ENCODE measurements at places on chromosomes 4 and X.
A peak's percentile ranks its signal among the peaks of the same experiment; 100 is the strongest.

- no peak for DNase-seq
These were observed 499 bp upstream of the NFXL1 start for GRCh38 chr4:47914926-47915237.

GRCh38 chrX:141341341-141341740 lies 99.0 kb upstream of the SPANXC start:
- no peak for DNase-seq

GRCh38 chrX:19615361-19615910 lies 100.1 kb upstream of the MAP3K15 start:
- DNase-seq = no peak

- DNase-seq = no peak
These were observed 360.5 kb upstream of the SLC7A11 start for GRCh38 chr4:138602664-138603063.

DNA sequence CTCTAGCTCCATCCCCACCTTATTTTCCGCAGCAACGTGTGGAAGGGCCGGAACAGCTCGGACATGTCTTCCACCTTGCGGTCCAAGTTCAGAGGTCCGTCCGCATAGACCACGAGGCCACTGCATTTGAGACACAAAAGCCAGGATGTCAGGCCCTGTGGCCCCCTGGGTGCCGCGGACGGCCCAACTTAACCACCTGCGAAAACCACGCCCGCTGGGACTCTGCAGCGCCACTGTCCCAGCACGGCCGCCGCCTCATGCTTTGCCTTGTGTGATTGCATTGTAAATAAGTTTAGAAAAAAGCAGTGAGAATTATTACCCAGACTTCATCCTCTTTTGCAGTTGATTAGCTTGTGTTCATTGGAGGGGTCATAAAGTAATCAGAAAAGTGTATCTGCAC lies 58.2 kb upstream of the MXD4 start:
- DNase-seq = no peak

DNA sequence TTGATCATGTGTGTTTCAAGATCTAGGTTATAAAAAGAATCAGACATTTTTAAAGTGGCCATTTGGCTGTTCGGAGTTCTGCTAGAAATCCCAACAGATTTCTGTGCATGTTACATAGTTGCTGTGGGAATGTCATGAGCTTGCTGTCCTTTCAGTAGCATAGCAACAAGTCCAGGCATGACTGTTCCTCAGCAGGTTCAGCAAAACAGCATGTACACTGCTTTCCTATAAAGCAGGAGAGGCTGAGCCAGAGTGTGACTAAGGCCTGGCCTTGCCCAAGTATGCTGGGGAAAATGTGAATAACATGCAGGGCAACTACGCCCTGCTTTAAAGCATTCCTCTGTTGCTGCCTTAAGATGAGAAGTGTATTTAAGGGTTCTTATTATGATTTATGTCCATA lies 217.1 kb upstream of the SMIM31 start:
- no peak for DNase-seq

GRCh38 chrX:109966246-109966645 lies 36.7 kb upstream of the TMEM164 start:
- DNase-seq = no peak

DNA sequence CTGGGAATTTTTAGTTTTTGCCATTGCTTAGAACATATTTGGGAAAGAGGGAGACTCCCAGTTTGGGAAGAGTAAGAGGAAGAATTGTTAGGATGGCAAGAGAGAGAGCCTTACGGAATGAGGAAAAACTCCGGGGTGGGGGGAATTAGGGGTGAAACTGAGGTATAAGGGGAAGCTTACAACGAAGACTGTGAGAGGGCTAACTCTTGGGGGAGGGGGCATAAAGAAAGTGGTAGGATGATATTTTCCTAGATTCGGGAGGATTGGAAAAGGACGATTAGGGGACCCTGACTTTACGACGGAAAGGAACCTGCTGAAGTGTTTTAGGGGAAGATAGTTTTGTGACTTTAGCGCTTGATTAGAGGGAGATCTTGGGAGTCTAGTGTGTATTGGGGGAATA lies 86.2 kb upstream of the HPRT1 start:
- no peak for DNase-seq

DNA sequence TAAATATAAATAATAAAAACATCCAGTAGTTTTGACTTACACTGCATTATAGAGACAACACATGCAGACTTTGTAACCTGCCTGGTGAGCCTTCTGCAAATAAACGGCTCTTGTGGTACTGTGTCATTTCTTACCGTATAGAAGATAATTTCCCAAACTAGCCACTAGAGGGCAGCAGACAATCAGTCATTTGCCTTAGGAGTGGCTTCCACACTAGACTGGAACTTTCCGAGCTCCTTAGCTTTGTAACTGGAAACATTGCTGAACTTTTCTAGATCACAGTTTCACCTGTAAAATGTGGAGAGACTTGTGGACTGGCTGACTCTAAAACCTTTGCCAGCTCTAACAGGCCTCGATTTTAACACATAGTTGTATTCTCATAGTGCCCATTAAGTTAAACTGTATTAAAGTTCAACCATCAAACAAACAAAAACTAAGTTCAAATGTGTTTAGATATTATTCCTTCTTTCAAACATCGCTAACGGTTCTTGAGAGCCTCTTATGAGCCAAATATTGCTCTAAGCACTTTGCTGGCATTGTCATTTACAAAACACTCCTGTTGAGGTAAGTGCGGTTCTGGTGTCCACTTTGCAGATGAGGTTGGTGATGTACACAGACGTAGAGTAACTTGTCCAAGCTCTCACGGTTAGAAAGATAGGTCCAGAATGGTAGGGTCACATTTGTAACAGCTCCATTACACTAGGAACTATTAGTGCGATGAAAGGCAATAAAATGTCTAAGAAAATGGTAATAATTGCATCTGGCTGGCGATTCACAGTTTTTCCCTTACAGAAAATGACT lies 345.5 kb downstream of the ANK2 start:
- DNase-seq = peak; percentile 51

DNA sequence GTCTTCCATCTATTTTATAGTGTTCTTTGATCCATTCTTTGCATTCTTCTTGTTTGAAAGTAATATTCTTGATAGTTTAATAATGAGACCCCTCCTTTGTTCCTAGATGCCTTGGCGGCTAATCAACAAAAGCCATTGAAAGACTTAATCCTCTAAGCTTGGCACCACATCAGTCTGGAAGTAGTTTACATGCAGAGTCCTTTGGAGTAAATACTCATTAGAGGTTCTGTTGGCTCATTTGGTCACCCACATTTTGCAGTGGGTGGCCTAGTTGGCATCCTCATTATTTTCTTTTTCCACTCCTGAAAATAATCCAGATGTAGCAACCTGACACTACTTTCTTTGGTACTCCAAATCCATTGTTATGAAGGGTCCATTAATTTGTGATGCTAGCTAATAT lies 64.5 kb downstream of the DKK2 start:
- DNase-seq = no peak

- no peak for DNase-seq
These were observed 209.9 kb downstream of the SHROOM3 start for GRCh38 chr4:76644831-76645485.

- DNase-seq = no peak
These were observed 18.3 kb upstream of the STX18 start for GRCh38 chr4:4560136-4560535.

DNA sequence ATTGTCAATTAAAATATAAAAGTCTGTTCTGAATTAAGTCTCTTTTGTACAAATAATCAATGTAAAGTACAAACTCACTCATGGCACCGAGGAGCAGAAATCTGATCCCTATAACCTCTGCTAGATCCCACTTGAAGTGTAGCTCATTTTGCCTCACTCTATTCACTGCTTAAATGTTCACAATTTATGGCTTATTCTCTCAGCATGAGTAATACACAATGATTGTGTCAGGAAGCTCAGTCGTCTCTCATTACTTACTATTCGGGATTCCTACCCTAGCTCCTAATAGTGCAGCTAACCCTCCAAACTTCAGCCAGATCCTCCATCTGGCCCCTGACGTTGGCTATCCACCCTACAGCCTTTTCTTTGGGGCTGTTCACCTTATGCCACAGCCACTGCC lies 4.7 kb upstream of the AMMECR1 start:
- no peak for DNase-seq

DNA sequence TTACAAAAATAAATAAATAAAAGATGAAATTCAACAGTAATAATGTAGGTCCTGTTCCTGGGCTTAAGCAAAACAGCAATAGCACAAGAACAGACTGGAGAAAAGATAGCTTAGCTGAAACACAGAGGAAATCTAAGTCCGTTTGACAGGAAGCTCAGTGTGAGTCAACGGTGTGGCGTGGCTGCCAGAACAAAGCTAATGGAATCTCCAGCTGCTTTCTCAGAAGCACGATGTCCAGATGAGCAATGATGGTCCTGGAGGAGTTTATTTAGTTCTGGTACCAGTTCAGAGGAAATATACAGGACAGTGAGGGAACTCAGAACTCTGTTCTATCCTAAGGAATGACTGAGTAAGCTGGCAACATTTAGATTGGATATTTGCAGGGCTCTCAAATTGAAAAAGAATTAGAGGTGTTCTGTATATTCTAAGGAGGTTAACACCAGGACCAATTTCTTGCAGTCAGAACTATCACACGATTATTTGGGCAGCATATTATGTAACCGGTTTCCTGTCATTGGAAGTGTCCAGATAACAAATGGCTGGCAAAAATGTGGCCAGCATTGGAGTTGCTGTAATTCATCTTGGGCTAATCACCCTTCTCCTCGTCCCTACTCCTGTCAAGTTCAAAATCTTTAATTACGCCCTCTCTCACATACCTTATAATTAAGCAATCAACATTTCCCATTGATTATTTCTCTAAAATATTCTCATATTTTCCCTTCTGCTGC lies 12.7 kb downstream of the GAB3 start:
- DNase-seq = no peak

- no peak for DNase-seq
These were observed 14.4 kb downstream of the HADH start for GRCh38 chr4:108003982-108004515.

DNA sequence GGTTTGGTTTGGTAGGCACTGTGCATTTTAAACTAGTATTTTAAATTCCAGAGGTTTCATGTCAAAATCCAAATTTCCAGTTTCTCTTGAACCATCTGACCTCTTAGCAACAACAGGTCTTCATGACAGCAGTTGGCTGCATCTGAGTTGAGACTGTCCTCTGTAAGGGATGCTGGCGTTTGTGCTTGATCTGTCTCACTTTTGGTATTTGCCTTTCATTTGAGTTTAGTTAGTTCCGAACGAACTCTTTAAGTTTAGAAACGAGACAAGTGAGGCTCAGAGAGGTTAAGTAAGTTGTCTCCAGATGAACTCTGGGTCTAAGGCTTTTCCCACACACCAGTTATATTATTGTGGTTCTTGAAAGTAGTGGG lies 29.1 kb downstream of the SPARCL1 start:
- DNase-seq = no peak

- no peak for DNase-seq
These were observed 46.0 kb downstream of the HADH start for GRCh38 chr4:108035691-108036090.

- DNase-seq = no peak
These were observed 132.8 kb upstream of the MAGEB16 start for GRCh38 chrX:35665311-35665710.

DNA sequence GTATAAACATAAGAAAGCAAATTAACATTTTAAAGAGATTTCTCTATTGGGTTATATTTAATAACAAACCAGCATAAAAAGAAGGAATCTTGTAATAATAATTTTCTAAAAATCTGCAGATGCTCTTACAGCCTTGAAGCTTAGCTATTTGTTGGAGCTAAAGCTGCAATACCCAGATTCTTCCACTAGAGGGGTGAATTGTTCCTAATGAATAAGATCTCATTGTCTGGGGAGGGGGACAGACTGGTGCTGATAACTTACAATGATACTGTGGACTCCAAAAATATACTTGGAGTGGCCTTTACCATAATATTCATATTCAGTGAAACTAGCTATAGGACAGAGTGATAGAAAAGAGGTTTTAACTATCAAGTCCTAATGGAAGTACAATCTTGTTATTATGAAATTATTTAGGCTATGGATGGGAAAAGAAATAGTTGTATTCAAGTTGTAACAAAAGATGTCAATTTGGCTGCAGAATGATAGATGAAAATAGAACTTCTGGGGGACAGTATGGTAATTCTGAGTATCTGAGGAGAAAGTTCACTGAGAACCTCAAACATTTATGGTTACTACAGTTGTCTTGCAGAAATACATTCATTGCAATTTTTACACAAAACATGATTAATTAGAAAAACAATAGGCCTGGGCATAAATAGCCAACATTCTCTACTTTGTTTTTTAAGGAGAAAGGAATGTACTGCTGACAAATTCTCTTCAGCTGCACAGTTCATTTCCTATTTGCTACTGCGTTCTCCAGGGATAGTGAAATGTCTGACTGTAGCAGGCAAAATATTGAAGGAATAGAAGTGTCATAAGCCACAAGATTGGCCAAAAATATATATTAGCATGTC lies 443.3 kb downstream of the GBA3 start:
- no peak for DNase-seq

DNA sequence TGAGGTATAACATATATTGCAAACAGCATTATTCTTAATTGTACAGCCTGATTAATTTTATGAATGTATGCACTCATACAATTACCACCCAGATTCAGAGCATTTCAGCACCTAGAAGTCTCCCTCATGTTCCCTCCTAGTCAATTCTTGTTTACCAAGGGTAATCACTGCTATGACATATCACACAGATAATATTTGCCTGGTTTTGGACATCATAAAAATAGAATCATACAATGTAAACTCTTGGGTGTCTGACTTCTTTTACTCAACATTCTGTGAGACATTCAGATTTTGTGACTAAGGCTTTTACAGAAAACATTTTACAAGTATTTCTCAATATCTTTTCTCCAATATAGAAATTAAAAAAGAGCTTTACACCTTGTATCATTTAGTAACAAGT lies 66.9 kb downstream of the PTPN13 start:
- DNase-seq = no peak

DNA sequence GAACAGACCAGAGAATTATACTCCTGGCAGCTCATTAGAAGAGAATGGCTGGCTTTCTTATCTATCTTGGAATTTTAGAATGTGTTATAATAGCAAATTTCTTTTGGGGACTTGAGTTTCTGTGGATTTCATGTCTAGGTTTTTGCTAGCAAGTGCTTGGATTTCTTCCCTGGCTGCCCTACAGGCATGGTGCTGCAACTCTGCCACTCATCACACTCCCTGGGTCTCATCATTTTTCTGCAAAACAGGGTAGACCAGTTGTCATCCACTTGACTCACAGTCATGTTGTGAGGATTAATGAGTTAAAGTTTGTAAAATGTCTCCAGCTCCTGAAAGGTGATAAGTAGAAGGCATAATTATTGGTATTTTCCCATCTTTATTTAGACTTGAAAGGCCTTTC lies 60.7 kb upstream of the LCORL start:
- DNase-seq = no peak

GRCh38 chr4:184745831-184746795 lies 12.2 kb upstream of the CENPU start:
- peak; percentile 63 for DNase-seq

GRCh38 chr4:3469386-3470243 lies 6.5 kb downstream of the DOK7 start:
- no peak for DNase-seq

DNA sequence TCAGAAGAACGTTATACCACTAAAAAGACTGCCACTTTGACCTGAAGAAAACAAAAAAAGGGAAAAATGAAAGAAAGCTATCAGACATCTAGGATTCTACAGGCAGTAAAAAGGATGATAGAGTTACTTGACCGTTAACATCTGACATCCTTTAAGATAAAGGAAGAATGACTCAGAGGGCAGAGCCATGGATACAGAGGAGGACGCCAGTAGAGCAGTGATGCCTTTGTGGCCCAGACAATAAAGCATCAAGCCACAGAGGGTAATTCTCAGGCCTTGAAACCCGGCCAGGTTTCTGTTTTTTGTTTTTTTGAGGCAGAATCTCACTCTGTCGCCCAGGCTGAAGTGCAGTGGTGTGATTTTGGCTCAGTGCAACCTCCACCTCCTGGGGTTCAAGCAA lies 9.5 kb upstream of the BEX1 start:
- no peak for DNase-seq
